ENCODE measurements at places on chromosomes 3 and 15. TPM values are rescaled to one million over a fixed set of nuclear protein-coding genes. Genes with fewer than 3 reads are reported as not detected.

ARMC8 gene
- total RNA-seq, result 48.5 TPM

GXYLT2 gene
- total RNA-seq, result 33.5 TPM

GOLGA6B gene
- not detected for total RNA-seq

GOLGA6D gene
- not detected for total RNA-seq

XCR1 gene
- total RNA-seq, result not detected

FAM81A gene
- total RNA-seq, result 0.33 TPM

DCLK3 gene
- total RNA-seq, result 0.59 TPM

AGBL1 gene
- total RNA-seq, result not detected

TRIM71 gene
- total RNA-seq, result not detected
